Karpas-422 (cell line): ENCODE measurements at places on chromosomes 5 and 9.

DNA sequence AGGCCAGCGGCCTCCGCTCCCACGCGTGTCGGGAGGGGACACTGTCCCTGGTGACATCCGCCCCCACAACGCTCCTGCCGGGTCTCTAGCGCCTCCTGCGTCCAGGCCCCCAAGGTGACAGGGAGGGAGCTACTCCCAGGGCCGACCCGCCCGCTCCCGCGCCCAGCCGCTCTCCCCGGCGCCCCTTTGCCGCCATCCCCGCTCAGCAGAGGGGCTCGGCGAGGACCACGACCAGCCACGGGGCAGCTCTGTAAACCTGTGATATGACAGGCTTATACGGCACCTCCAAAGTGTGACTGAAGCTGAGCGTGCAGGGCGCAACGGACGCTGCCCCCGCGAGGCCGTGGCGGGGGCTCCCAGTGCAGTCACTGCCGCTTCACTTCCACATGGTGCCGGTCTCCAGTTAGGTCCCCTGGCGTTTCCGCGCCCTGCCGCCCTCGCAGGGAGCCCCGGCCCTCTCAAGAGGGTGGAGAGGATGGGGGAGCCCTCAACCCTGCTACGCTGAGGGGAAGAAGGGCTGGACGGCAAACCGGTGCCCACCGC is 978 bp upstream of the ADCY2 start:
- no peak for DNase-seq

DNA sequence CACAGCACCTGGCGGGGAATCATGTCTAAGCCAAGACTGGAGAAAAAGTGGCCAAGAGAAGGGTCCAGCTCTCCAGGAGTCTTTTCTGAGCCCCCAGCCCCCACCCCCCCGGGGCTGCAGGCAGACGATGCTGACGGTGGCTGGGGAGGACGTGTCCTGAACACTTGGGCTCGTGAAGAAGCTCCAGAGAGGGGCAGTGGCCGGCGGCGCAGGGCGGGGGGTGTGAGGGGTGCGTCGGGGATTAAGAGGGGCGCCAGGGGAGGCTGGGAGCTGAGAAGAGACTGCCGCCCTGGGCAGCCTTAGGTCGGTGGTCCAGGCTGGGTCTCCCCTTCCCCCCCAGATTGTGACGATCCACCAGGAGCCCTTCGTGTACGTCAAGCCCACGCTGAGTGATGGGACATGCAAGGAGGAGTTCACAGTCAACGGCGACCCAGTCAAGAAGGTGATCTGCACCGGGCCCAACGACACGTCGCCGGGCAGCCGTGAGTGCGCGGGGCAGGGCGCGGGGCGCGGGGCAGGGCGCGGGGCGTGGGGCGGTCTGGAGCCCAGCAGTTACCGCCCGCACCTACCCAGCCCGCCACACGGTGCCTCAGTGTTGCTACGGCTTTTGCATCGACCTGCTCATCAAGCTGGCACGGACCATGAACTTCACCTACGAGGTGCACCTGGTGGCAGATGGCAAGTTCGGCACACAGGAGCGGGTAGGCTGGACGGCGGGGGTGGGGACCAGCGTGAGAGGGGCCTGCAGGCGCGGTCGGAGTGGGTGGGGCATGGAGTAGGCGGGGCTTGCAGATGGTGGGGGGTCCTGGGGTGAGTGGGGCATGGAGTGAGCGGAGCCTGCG is 8.9 kb downstream of the LRRC26 start:
- no peak for DNase-seq

GRCh38 chr9:16784002-16784401 is 86.5 kb downstream of the BNC2 start:
- no peak for DNase-seq

DNA sequence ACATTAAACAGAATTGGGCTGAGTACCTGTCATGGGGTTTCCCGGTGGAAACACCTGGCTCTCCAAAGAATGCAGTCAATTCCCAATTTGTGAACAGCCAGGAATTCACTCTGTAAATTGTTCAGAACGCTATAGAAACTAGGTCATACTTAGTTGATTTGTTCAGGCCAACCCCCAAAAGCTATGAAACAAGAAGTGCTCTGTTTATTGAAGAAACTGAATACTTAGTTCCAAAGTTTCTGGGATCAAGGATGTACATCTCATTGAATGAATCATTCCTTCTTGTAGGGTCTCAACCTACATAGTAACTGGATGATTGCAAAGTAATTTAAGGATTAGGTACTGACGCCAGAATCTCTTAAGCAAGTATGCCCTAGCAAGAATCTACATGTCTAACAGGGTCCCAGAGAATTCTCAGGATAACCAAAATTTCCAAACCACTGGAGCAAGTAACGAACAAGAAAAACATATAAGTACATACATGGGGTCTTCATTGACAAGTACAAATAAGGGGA is 659 bp upstream of the TUSC1 start:
- DNase-seq, result no peak

GRCh38 chr5:40909264-40909663 is at the start of gene C7:
C7 (plus strand) TSS chr5:40909497; CDS start chr5:40909611, 114 bp downstream.
- no peak for DNase-seq
